NCI-H2107 (cell line): ENCODE measurements at places on chromosomes 6 and 20.

- no peak for DNase-seq
Measured at GRCh38 chr20:23659989-23660837, 22.5 kb upstream of the CST3 start.

DNA sequence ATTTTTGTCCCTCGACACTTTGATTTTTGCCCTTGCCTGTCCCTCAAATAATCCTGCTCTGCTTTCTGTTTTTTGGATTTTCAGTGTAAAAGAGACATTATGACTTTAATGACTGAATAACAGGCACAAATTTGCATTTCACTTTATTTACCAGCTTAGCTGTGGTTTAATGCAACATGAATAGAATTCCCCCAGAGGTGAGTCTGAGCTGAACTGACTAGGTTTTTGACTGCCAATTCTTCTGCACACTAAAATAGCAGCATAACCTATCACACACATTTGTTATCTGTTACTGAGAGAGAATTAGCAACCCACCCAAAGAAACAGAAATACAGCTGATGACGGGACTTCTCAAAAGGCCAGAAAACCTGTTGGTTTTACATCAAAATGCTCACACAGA, 3.9 kb upstream of the RBM24 start:
- DNase-seq: no peak

- DNase-seq: no peak
Measured at GRCh38 chr20:41540918-41541317, 77.3 kb downstream of the CHD6 start.

DNA sequence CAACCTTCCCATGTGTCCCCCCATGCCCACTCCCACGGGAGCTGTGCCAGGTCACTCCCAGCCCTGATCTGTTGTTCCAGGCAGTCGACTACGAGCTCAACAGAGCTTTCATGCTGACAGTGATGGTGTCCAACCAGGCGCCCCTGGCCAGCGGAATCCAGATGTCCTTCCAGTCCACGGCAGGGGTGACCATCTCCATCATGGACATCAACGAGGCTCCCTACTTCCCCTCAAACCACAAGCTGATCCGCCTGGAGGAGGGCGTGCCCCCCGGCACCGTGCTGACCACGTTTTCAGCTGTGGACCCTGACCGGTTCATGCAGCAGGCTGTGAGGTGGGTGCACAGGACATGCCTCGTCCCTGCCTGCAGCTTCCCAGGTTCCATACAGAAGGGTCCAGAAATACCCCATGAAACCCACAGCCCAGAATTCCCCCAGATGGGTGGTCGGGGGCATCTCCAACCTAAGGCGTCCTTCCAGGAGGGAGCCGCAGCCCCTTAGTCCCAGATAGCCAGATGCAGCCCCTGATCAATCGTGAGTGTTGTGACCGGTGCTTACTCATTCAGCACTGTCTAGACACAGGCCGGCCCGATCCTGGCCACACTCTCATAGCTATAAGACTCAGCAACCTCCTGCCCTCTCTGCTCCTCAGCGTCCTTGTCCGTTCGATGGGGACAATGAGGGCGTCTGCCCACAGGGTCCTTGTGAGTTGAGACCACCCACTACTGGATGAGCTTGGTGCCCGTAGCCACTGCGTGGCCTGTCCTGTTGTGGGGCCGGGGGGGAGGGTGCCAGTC, 142.1 kb downstream of the TAF4 start:
- DNase-seq: no peak

GRCh38 chr20:19274412-19275015, 62.1 kb downstream of the SLC24A3 start:
- DNase-seq: no peak

- no peak for DNase-seq
Measured at GRCh38 chr6:133724726-133725125, 164.2 kb upstream of the TCF21 start.

DNA sequence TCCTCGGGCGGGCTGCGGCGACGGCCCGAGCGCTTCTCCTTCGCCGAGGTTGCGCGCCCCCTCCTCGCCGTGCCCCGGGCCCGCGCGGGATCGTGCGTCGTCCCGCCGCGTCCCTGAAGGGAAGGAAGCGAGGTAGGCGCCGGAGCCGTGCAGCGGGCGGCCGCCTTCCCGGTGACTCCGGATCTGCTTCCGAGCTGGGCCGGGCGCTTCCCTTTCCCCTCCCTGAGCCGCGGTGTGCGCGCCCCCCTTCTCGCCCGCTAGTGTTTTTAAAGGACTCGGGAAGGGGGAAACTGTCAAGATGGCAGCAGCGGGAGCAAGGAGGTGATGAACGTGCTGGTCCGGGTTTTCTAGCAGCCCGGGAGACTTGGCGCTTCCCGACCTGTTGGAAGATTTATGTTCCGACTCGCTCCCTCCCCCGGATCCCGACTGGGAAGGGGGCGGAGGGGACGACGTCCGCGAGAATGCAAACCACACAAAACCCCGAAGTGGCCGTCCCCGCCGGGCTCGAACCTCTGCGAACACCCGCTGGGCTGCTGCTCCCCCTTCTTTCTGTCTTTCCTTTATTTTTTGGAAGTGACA, 744 bp upstream of the FOXO3 start:
- peak; percentile 52 for DNase-seq
